ENCODE measurements at places on chromosomes 11 and 22.

DNA sequence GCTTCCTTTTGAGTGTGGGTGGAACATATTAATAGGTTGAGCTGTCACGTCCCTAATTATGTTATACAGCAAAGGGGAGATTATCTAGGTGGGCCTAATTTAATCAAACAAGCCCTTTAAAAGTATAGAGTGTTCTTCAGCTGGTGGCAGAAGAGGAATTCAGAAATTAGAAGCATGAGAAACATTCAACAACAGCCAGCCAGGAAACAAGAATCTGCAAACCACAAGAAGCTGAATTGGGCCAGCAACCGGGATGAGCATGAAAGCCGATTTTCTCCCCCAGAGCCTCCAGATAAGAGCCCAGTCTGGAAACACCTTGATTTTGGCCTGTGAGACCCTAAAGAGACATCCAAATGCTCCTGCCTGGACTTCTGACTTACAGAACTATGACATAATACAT is 105.8 kb upstream of the LDLRAD3 start:
- ATAC-seq = no peak

- ATAC-seq = no peak
These were observed 2.9 kb downstream of the MIOX start for GRCh38 chr22:50489363-50490243.

- no peak for ATAC-seq
These were observed 428.4 kb downstream of the MN1 start for GRCh38 chr22:27372969-27373670.

GRCh38 chr11:121649798-121650197 is 197.0 kb upstream of the SORL1-AS1 start:
- no peak for ATAC-seq

DNA sequence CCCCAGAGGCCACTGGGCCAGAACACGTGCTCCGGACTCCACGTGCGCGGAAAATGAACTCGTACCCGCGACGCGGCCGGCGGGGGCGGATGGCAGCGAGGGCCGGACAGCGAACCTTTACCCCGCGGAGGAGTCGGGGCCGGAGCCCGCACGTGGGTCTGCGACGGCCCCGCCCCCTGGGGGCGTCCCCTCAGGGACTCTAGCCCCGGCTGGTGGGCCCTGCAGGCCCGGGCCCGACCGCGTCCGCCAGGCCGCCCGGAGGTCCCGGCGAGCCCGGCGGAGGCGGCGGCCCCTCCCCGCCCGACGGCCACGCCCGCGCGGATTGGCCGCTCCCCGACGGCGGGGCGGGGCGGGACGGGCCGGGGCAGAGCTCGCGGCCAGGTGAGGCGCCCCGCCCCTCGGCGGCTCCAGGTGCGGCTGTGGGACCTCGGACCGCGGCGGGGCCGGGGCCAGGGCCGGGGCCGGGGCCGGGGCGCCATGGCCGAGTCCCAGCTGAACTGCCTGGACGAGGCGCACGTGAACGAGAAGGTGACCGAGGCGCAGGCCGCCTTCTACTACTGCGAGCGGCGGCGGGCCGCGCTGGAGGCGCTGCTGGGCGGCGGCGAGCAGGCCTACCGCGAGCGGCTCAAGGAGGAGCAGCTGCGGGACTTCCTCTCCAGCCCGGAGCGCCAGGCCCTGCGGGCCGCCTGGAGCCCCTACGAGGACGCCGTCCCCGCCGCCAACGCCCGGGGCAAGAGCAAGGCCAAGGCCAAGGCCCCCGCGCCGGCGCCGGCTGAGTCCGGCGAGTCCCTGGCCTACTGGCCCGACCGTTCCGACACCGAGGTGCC is at the start of gene FAM83F:
Gene FAM83F, plus strand, starts transcription at position 389 of the 827 bp plus-strand sequence. Its CDS starts 89 bp downstream, at position 478.
- peak; percentile 39 for ATAC-seq

- peak; percentile 82 for ATAC-seq
These were observed 117.3 kb upstream of the TEAD1 start for GRCh38 chr11:12556788-12557384.

DNA sequence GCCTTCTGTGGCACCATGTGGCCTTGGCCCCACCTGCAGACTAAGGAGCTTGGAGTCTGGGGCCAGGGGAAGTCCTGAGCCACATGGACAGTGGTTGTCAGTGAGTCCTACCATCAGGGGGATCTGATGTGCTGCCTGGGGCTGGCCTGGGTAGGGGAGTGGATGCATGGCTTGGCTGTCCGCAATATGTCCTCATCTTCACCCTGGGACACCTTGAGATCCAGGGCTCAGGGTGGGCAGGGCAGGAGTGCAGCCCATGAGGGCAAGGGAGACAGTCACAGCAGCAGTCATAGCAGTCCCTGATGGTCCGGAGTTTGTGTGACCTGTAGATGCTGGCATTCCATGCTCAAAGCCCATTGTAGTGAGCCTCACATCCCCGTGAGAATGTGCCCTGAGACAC is 256.8 kb upstream of the B3GAT1 start:
- ATAC-seq = no peak

- ATAC-seq = no peak
These were observed 53.8 kb downstream of the KIAA1671 start for GRCh38 chr22:25006354-25006753.

- no peak for ATAC-seq
These were observed 4.3 kb downstream of the VPREB1 start for GRCh38 chr22:22248878-22249277.

- ATAC-seq = no peak
These were observed 68.6 kb downstream of the KCNQ1 start for GRCh38 chr11:2513441-2513840.

DNA sequence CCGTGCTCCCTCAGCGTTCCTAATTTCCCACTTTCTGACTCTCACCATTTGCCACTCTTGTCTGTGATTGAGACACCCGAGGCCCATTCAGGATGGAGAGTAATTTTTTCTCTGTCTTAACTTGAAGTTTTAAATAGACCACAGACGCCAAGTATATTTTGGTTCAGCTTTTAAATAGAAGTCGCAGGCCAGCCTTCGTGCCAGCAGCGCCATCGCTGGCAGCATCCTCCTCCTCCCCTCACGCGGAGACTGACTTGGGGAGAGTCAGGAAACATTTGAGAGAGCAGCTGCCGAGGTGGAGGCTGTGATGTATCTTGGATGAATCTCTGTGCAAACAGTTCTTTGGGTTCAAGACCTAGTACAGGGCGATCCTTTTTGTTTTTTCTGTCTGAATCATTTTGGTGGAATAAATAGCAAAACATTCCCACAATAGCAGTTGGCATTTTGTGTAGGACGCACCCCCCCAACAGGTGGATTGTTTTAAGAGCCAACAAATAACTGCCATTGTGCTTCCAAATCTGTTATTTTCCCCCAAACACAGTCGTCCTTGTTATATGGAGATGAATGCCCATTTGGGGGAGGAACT is 889 bp upstream of the DMC1 start:
- ATAC-seq = no peak

GRCh38 chr11:117768506-117768905 is 28.5 kb downstream of the DSCAML1 start:
- ATAC-seq = no peak

- ATAC-seq = no peak
These were observed 12.4 kb upstream of the ETS1 start for GRCh38 chr11:128599729-128600128.

DNA sequence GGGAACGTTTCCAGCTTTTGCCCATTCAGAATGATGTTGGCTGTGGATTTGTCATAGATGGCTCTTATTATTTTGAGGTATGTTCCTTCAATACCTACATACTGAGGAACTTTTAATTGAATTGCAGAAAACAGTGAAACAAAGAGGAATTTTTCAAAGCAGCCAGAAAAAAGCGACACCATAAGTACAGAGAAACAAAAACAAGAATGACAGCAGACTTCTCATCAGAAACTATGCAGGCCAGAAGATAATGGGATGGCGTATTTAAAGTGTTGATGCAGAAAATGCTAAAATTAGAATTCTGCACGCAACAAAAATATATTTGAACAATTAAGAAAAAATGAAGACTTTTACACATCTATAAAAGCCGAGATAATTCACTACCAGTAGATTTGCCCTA is 95.4 kb upstream of the TIMP3 start:
- no peak for ATAC-seq

GRCh38 chr11:57473285-57473841 is 13.0 kb downstream of the RTN4RL2 start:
- ATAC-seq = no peak

DNA sequence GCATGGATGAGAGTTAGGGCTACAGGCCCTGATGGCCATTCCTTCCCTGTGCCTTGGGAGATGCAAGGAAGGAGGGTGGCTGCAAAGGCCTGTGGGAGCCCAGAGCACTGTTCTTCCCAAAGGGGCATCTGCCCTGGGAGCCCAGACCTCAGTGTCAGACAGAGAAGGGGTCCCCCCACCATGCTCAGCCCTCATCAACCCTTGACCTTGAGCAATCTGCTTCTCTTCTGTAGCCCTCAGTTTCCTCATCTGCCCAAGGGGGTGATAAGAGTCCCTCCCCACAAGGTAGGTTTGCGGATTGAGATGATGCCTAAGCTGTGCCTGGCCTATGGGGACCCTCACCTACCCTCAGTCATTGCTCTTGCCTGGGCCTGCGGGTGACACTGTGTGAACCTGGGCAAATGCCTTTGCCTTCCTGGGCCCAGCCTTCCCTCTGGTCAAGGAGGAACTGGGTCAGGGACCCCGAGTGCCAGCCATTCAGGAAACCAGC is 47.5 kb downstream of the IGLL5 start:
- ATAC-seq = no peak

- ATAC-seq = no peak
These were observed 89.2 kb downstream of the GRAMD1B start for GRCh38 chr11:123519055-123519796.

- ATAC-seq = peak; percentile 64
These were observed 3.3 kb downstream of the TECTA start for GRCh38 chr11:121104312-121104762.

- ATAC-seq = no peak
These were observed 15.5 kb upstream of the MAPK11 start for GRCh38 chr22:50285568-50286229.

GRCh38 chr11:26048271-26048670 is 283.7 kb upstream of the ANO3 start:
- ATAC-seq = peak; percentile 41

GRCh38 chr11:111846636-111847035 is 24.7 kb downstream of the ALG9 start:
- no peak for ATAC-seq

- ATAC-seq = no peak
These were observed 86.7 kb upstream of the RAB1B start for GRCh38 chr11:66181632-66182315.

GRCh38 chr11:1896923-1897322 is 5.2 kb upstream of the PRR33 start:
- ATAC-seq = no peak

DNA sequence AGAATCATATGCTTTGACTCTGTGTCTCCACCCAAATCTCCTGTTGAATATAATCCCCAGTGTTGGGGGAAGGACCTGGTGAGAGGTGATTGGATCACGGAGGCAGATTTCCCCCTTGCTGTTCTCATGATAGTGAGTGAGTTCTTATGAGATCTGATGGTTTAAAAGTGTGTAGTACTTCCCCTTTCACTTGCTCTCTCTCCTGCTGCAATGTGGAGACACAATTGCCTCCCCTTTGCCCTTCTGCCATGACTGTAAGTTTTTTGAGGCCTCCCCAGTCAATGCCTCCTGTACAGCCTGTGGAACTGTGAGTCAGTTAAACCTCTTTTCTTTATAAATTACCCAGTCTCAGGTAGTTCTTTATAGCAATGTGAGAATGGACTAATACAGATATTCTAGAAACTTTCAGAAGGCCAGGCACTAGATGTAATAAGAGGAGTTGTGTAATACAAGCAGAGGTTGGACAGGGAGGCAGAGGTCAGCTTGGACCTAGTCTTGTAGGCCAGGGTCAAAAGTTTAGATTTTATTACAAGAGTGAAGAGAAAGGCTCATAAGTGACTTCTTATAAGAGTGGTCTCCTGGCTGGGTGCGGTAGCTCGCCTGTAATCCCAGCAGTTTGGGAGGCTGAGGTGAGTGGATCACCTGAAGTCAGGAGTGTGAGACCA is 9.3 kb upstream of the SERPING1 start:
- no peak for ATAC-seq

DNA sequence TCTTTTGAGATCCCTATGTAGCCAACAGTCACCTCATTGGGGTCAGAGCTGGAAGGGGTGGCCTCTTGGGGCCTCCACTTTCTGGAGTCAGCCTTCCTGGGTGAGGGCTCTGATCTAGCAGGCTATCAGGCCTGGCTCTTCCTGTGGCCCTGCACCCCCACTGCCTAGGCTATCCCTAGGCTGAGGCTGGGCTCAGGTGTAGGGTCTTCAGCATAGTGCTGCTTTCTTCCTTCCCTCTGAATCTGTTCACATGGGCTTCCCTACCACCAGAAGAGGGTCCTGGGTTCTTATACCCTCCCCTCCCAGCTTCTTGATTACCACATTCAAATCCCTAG is 456 bp upstream of the SPI1 start:
- ATAC-seq = no peak

DNA sequence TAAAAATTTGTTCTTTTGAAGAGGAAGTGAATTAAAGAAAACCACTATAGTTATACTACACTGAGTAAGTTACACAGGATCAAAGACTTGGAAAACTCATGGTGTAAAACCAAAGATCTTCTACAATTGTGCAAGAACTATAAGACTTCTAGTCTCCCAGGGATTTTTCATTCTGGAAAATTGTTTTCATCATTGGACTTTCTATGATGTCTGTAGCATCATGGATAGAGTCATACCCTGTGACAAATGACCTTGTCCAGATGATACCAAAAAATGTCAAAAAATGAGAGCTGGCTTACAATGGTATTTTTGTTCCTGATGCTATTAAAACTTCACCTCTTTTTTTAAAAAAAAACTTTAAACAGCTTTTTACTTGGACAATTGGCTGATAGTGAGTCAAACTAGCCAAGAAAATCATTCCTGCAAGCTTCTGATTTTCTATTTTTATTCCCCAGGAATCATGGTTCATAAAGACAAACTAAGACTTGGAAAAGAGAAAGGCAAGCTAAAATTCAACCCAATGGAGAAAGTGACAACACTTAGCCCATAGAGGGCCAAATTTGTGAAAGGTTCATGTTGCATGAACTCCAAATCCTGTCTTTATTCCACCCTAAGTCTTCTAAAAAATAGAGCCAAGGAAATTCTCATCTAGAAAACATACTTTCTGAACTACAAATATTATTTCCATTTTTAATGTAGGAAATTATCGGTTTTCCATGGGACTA is 30.7 kb downstream of the ME3 start:
- no peak for ATAC-seq

- ATAC-seq = peak; percentile 8
These were observed 614 bp downstream of the ANO3 start for GRCh38 chr11:26332572-26332915.

- no peak for ATAC-seq
These were observed 1.7 kb downstream of the TIMP3 start for GRCh38 chr22:32803020-32803737.

DNA sequence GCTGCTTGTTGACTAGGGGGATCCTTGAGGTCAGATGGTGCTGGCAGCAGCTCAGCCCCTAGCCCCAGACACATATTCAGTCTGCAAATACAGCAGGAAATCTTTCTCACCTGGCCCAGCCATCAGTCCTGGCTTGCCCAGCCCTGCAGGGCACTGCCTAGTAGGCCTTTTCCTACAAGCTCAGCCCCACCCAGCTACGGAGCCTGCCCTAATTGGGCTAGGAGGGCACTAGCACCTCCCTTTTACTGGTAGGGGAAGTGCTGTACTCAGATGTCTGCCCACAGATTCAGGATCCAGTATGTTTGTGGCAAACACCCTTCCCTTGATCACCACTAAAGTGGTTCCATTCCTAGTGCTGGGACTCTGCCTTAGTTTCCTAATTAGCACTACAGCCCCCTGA is 257.1 kb upstream of the CADM1 start:
- no peak for ATAC-seq

Data from gastroesophageal sphincter (tissue), 4 donors.